D341Med (cell line): ENCODE measurements at places on chromosomes 16 and 17.

DNA sequence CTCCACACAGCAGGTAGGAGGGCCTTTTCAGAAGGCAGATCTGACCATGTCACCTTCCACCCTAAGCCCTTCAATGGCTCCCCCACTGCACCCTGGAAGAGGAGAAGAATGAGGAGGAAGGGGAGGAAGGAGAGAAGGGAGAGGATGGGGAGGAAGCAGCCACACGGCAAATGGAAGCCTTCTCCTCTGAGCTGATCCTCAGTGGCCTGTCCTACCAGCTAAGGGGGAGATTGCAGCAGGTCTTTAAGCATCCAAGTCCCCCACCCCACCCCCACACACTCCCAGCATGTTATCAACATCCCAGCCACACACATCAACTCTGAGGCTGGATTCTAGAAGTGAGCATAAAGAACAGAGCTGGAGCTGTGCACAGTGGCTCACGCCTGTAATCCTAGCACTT is 46.2 kb upstream of the RBFOX3 start:
- DNase-seq = no peak

GRCh38 chr17:41925991-41926590 is 4.3 kb upstream of the ODAD4 start:
- DNase-seq = no peak

- DNase-seq = no peak
Observed at GRCh38 chr16:60027351-60027750, 1293.2 kb upstream of the GOT2 start.

DNA sequence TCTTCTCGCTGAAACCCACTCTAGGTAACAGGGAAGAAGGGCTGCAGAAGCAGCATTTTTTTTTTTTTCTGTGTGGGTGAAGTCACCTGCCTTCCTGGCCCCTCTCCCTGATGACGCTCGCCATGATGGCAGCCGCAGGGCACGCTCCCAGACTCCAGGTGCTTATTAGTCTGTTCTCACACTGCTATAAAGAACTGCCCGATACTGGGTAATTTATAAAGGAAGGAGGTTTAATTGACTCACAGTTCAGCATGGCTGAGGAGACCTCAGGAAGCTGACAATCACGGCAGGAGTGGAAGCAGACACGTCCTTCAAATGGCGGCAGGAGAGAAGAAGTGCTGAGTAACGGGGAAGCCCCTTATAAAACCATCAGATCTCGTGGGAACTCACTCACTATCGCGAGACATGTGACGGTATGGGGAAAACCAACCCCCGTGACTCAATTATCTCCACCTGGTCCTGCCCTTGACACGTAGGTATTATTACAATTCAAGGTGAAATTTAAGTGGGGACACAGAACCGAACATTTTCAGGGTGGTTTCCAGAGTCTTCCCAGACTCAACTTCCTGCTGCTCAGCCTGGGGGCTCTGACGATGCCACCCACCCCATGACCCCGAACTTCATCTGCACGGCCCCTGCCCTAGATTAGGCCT is 34.9 kb upstream of the NLRP1 start:
- DNase-seq = no peak

GRCh38 chr17:1484676-1485422 is 7.6 kb downstream of the MYO1C start:
- peak; percentile 64 for DNase-seq
